ENCODE measurements at places on chromosomes 1 and 21.

DNA sequence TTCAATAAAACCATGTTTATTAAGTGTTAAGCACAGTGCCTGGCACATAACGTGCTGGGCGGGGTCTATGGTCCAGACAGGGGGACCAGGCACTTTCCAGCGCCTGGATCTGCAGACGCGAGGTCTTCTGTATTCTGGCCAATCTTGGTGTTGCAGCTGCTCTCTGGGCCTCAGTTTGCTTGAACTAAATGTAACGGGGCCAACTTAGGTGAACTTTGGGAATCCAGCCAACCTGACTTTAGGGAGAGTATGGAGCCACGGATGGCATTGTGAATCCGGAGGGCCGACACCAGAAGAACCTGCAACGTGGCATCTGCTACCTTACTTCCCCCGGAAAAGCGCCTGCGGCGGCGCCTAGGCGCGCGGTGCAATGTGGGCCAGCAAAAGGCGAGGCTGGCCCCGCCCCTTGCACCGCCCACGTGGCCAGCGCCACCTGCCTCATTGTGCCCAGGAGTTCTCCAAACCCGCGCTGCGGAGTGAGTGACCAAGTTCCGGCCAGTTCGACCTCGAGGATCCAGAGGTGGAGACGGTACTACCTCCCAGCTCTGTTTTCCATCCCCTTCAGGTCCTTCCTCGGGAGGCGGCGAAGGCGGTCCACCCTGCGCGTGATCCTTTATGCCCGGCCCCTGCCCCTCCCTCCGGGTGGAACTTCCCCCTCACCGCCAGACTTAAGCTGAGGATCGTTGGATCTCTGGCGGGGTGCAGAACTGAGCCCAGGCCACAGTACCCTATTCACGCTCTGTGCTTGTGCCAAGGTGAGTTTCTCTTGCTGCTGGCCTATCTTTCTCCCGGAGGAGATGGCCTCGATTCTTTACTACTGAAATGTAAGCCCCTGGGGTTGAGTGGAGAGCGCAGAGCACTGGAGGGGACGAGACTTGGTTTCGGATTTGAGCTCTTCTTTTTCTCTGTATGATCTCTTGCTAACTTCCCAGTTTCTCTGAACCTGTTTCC is at the start of gene AKR1A1:
Gene AKR1A1 (plus strand): TSS at position 426 of the 951 bp plus-strand sequence. CDS start 10,969 bp downstream, outside the sequence.
- DNase-seq: peak; percentile 87

DNA sequence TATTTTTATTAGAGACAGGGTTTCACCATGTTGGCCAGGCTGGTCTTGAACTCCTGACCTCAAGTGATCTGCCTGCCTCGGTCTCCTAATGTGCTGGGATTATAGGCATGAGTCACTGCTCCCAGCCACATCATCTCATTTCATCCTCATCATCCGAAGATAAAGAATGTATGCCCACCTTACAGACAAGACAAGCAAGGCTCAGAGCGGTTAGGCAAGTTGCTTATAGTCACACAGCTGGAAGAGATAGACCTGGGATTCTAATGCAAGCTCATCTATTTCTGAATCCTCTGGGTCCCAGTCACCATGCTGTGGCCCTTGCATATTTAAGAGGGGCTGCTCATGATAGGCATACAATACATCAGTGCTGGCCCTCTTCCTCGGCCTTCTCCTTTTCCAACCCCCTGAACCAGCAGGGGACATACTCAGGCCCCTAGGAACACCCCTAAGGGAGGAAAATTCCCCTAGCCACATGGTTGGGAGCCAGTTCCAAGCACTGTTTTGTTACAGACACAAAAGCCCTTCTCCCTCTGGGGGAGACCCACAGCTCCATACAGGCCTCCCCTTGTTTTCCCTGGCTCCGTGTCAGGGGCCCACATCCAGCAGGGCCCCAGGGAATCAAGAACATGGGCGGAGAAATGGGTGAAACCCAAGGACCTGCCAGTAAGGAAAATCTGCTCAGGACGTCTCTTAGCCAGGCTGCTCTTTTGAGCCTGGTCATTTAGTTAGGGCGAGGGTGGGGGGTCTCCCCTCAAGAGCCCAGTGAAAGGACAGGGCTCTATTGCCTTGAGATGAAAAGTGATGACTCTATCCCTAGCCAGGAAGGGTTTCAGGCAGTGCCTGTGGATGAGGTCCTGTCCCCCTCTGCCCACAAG is 6.9 kb downstream of the CSRP1 start:
- DNase-seq: no peak

DNA sequence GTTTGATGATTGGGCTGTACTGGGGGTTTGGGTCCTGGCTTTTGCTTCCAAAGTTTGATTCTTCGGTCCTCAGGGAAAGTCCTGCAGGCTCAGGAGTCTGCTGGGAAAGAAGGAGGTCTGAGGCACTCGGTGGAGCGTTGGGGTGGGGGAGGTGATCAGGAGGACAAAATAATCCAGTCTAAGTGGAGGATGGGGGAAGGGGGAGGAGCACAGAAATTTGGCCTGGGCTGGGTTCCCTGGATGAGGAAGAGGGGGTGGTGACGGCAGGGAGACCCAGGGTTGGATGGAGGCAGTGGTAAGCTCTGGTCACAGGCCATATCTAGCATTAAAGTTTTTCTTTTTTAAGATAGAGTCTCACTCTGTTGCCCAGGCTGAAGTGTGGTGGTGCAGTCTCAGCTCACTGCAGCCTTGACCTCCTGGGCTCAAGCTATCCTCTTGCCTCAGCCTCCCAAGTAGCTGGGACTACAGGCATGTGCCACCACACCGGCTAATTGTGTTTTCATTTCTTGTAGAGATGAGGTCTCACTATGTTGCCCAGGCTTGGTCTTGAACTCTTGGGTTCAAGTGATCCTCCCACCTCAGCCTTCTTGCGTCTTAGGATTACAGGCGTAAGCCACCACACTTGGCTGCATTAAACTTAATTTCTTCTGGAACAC is 6.8 kb downstream of the SH2D2A start:
- DNase-seq: no peak

DNA sequence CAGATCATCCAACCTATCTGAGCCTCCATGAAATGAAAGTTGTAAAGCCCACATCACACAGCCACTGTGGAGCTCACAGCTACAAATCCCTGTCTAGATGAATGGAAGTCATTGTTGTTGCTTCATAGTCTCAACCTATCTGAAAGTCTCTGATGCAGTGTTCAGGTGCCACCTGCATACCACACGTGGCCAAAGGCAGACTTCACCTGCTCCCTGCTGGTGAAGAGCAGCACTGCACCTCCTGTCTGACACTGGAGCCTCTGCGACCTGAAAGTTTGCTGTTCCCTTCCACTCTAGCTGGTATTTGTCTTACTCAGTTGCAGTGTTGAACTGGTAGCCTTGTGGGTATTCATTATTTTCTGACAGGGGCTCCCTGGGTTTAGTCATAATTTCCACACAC is 18.4 kb downstream of the LORICRIN start:
- peak; percentile 74 for DNase-seq

- no peak for DNase-seq
Observed at GRCh38 chr1:162385702-162386101, 4.2 kb downstream of the C1orf226 start.

- DNase-seq: no peak
Observed at GRCh38 chr21:17570786-17571185, 41.9 kb downstream of the BTG3 start.

GRCh38 chr1:93878501-93878888 is 511 bp downstream of the DNTTIP2 start:
- peak; percentile 83 for DNase-seq

DNA sequence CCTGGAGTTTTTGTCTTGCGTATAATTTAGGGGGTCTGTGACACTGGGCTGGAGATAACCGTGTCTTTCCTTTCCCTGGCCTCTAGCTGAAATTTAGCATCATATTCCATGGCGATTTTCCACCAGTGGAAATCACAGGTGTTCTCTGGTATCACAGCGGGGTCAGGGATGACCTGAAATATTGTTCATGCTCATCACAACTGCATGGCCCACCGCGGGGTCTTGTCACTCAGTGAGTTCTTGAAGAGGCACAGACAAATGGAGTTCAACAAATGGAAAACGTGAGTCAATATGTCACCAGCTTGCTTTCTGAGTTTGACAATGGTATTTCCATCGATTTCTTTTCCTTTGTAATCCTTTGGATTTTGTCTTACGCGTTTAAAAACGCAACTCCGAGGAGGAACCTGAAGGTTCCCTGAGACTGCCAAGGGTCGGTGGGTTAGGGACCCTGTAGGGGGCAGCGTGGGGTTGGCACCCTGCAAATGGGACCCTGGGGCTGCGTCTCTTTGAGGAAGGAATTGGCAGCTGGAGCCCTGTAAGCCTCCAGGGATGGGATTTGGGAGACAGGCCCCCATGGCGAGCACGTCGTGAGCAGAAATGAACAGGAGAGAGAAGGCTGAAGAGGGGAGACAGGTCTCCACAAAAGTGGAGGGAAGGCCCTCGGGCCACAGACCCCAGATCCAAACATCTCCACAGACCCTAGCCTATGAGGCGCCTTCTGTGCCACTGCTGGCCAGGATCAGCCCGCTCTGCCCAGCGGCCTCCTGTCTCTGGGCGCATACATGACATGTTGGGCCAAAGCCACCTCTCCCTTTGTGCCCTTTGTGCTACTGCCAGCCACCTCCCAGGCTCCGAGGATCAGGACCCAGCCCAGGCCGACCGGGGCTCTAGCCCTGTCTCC is 32.1 kb upstream of the RUNX3 start:
- DNase-seq: no peak
